Large intestine (tissue), 12 donors: ENCODE measurements at places on chromosomes 12 and 14.
A peak's percentile ranks its signal among the peaks of the same experiment; 100 is the strongest.

DNA sequence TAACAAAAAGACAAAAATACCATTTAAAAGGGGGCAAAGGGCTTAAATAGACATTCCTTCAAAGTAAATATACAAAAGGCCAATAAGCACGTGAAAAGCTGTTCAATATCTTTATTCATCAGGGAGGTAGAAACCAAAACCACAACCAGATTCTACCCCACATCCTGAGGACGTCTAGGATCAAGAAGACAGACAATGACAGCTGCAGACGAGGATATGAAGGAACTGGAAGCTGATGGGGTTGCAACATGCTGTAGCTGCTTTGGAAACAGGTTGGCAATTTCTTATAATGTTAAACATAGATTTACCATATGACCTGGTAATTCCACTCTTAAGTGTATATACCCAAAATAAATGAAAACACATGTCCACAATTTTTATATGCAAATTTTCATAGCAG, 85.1 kb upstream of the C14orf180 start:
- DNase-seq = no peak

DNA sequence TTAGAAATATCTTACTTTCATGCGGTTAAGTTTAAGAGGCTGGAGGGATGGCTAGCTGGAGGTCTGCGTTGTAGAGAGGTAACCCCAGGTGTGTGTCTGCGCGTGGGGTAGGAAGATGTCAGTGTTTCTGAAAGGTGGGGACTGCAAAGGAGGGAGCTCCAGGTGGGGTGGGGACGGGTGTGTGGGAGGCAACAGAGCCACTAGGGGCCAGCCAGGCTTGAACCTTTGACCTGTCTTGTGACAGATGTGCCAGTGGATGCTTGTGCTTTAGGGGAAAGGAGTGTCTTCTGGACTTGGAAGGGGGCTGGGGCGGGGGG, 841 bp downstream of the GLI1 start:
- peak; percentile 52 for DNase-seq

GRCh38 chr12:101474711-101475386, at the start of gene SPIC:
TSS of gene SPIC (plus strand) at chr12:101475336. CDS start at chr12:101476905, 1,569 bp downstream.
- DNase-seq = no peak

GRCh38 chr14:21860172-21860571, 186.6 kb upstream of the OR4E1 start:
- no peak for DNase-seq
